ENCODE measurements at places on chromosomes 7 and 10. TPM values are rescaled to one million over a fixed set of nuclear protein-coding genes. Genes with fewer than 3 reads are reported as not detected.

Gene CYP2E1
- total RNA-seq = 18.1 TPM

Gene FGL2
- total RNA-seq = 9.1 TPM

DNA sequence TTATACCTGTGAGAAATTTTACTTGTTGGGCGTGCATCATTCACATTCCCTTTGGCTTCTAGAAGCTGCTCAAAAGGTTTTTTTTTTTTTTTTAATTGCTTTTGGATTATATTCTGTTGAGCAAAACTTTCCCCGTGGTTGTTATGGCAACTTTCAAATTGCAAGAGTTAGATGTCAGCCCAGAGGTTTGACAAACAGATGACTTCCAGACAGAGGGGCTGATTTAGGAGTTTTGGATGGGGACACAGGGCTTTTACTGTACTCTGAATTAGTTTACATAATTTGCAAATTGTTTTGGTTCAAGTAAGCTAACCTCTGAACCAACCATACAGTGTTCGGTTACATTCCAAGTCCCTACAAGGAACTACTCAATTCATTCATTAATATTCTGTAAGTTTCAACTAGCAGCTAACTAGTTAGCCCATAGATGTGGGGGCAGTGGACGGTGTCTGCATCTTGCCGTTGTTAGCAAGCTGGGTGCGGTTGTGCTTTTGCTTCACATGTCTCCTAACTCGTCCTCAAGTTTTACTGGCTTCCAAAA lies 66.4 kb upstream of the JAZF1 start:
- no peak overlapping the region for H3K27ac ChIP-seq
- no peaks in the 10 kb centered on the region for H3K36me3 ChIP-seq
- H3K4me1 ChIP-seq = no peaks in the 10 kb centered on the region
- DNase-seq = no peak
- no peaks in the 10 kb centered on the region for H3K27me3 ChIP-seq

Gene WDFY4
- total RNA-seq = 0.66 TPM

DNA sequence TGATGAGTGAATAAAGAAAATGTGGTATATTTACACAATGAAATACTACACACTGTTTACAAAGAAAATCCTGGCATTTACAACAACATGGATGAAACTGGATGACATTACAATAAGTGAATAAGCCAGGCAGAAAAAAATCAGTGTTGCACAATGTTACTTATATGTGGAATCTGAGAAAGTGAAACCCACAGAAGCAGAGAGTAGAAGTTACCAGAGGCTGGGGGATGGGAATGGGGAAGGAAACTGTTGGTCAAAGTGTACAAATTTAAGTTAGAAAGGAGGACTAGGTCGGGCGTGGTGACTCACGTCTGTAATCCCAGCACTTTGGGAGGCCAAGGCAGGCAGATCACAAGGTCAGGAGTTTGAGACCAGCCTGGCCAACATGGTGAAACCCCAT lies 538.5 kb upstream of the MKI67 start:
- H3K27me3 ChIP-seq = no peaks in the 10 kb centered on the region
- H3K4me1 ChIP-seq = no peaks in the 10 kb centered on the region
- no peaks in the 10 kb centered on the region for H3K36me3 ChIP-seq

Gene HEPACAM2
- not detected for total RNA-seq

DNA sequence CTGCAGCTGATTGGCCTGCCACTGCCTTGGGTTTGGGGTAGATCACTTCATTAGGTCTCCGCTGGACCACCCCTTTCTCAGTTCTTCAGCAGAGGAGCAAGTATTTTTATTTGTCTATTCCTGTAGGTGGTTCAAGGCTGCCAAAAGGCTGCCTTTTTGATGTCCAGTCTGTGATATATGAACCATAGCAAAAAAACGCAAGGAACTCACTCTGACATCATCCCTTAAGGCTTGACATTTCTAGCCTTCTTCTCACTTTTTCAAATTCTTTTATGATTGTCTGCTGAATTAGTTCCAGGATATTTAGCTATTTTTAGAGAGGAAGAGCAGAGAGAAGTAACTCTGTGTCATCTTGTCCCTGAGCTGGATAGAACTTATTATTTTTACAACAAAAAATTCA lies 269.2 kb downstream of the BAMBI start:
- H3K4me3 ChIP-seq = no peak overlapping the region
- no peaks in the 10 kb centered on the region for H3K36me3 ChIP-seq
- H3K27ac ChIP-seq = no peak overlapping the region
- no peak for DNase-seq

GRCh38 chr7:56083150-56083785 lies 9.5 kb downstream of the PHKG1 start:
- peak; percentile 75 for DNase-seq
- no peaks in the 10 kb centered on the region for H3K27me3 ChIP-seq
- no peaks in the 10 kb centered on the region for H3K36me3 ChIP-seq
- H3K27ac ChIP-seq = no peak overlapping the region
- H3K4me3 ChIP-seq = no peak overlapping the region
- peaks cover 23% of the 10 kb centered on the region for H3K4me1 ChIP-seq

DNA sequence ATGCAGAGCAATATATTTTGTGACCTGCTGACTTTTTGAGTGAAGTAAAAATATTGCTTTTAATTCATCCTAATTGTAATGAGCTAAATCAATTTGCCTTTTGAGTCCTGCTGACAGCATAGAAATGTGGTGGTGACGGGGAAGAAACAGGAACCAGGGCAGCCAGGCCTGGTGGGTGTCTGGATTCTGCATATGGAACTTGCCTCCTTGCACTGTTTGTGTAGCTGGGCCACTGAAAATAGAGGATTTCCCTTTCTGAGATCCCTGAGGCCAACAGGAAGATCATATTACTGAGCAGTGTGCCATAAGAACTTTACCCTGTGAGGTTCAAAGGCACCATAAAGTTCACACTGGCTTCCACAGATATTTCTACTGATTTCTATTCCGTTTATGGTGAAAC lies 488.4 kb upstream of the AKR1E2 start:
- no peak overlapping the region for H3K4me3 ChIP-seq
- no peak overlapping the region for H3K27ac ChIP-seq
- H3K4me1 ChIP-seq = no peaks in the 10 kb centered on the region
- no peak for DNase-seq

DNA sequence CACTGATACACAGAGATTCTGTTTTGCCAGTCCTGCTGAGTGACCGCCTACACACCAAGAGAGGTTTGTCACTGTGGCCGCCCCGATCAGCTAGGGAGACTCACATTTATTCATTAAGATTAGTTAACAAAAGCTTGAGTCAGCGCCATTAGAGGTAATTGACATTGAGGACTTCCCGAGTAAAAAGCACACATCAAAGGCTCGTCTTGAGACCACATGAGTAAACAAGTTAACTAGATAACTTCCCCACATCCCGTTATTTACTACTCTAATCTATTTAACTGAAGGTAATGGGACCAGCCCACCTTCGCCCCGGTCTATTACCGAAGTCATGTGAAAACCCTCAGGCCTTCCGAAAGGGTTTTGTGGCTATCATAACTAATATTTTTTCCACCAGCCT lies 23.0 kb downstream of the SRRM3 start:
- no peak overlapping the region for H3K27ac ChIP-seq
- no peak overlapping the region for H3K4me3 ChIP-seq
- H3K27me3 ChIP-seq = no peaks in the 10 kb centered on the region
- H3K4me1 ChIP-seq = peaks cover 5% of the 10 kb centered on the region

GRCh38 chr10:90171014-90171722 lies 469.8 kb downstream of the KIF20B start:
- no peak overlapping the region for H3K27ac ChIP-seq
- H3K27me3 ChIP-seq = no peaks in the 10 kb centered on the region
- no peak overlapping the region for H3K4me3 ChIP-seq
- H3K36me3 ChIP-seq = no peaks in the 10 kb centered on the region

GRCh38 chr7:127927348-127927696 lies 103.9 kb downstream of the LRRC4 start:
- peaks cover 28% of the 10 kb centered on the region for H3K4me1 ChIP-seq
- no peaks in the 10 kb centered on the region for H3K27me3 ChIP-seq
- H3K4me3 ChIP-seq = no peak overlapping the region
- peak overlapping the region; percentile 9 for H3K27ac ChIP-seq
- DNase-seq = peak; percentile 53
- H3K36me3 ChIP-seq = peaks cover 7% of the 10 kb centered on the region

Gene HACD1
- total RNA-seq = 4.9 TPM

DNA sequence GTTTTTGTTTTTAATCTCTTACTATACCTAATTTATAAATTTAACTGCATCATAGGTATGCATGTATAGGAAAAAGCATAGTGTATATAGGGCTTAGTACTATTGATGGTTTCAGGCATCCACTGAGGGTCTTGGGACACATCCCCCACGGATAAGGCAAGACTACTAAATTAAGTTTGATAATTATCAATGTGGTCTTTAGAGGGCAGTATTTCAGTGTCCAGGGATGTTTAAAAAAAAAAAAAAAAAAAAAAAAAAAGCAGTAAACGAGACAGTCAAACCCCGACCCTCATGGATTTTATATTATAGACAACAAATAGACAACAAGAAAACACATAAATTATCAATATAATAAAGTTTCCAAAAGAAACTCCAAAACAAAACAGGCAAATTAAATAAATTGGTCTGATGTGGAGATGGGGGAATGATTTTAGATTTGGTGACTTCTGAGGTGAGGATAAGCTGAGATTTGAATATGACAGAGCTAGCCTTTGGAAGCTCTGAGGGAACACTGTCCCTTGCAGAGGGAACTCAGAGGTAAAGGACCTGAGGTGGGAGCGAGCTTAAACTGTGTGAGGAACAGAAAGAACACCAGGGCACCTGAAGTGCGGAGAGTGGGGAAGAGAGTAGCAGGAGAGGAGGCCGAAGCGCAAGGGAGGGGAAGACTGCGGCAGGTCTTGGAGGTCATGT lies 14.8 kb downstream of the ACSM6 start:
- H3K4me3 ChIP-seq = no peak overlapping the region
- no peaks in the 10 kb centered on the region for H3K36me3 ChIP-seq
- no peak overlapping the region for H3K27ac ChIP-seq
- no peaks in the 10 kb centered on the region for H3K27me3 ChIP-seq
- DNase-seq = no peak
- no peaks in the 10 kb centered on the region for H3K4me1 ChIP-seq

DNA sequence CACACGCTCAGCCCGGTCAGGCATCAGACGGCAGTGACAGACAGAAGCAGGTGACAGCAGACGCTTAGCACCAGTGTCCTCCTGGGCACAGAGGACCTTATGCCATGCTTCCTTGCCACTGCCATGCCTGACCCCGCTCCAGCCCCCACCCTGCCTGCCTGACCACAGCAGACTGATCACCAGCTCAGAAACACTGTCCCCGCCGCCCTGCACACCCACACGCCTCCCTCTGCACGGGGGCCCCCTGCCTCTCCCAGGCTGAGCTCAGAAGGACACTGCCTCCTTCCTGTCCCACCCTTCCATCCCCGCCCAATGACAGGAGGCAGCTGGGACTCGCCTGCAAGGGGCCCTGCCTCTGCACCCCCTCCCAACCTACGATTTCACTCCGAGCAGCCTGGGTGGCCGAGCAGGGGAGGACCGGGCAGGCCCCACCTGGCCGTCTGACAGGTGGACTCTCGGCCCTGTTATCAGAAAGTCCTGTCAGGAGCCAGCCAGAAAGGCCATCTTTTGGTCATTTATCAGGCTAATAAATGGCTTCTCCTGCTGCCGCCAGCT lies 183.4 kb downstream of the ELFN1 start:
- peak; percentile 22 for DNase-seq

Gene SGCE
- 48.1 TPM for total RNA-seq

GRCh38 chr7:145151676-145152075 lies 315.8 kb upstream of the TPK1 start:
- no peaks in the 10 kb centered on the region for H3K27me3 ChIP-seq
- no peak overlapping the region for H3K4me3 ChIP-seq
- no peaks in the 10 kb centered on the region for H3K4me1 ChIP-seq
- H3K27ac ChIP-seq = no peak overlapping the region
- H3K36me3 ChIP-seq = no peaks in the 10 kb centered on the region
- DNase-seq = no peak

- H3K36me3 ChIP-seq = no peaks in the 10 kb centered on the region
- no peak overlapping the region for H3K27ac ChIP-seq
- H3K4me1 ChIP-seq = no peaks in the 10 kb centered on the region
- DNase-seq = no peak
- H3K27me3 ChIP-seq = no peaks in the 10 kb centered on the region
These were observed 113.3 kb downstream of the CYTH3 start for GRCh38 chr7:6159097-6159483.

DNA sequence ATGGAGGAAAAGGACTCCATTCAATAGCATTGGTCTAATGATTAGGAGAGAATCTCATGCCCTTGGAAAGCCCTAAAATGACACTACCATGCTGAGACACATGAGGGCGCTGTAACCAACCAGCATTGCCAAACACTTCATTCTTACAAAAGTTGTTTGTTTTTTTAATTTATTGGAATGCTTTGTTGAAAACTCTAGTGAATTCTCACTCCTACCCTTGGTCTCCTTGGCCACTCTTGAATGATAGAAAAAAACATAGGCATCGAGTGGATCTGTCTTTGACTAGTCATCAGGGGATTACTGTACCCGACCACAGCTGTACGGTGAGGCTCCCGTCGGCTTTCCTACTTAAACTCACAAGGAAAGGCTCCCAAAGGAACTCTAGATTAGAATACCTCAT lies 29.3 kb upstream of the ADD3 start:
- H3K4me1 ChIP-seq = peaks cover 47% of the 10 kb centered on the region
- H3K36me3 ChIP-seq = no peaks in the 10 kb centered on the region

- H3K27me3 ChIP-seq = peaks cover 48% of the 10 kb centered on the region
- H3K4me1 ChIP-seq = peaks cover 37% of the 10 kb centered on the region
- H3K4me3 ChIP-seq = no peak within 1 kb of the TSS
- H3K27ac ChIP-seq = no peak within 1 kb of the TSS
- no peak for DNase-seq
- no peaks in the 10 kb centered on the region for H3K36me3 ChIP-seq
These were observed at the start of gene SLC18A3 for GRCh38 chr10:49610114-49610457. SLC18A3 (plus strand) TSS chr10:49610310; CDS start chr10:49610741, 431 bp downstream.

DNA sequence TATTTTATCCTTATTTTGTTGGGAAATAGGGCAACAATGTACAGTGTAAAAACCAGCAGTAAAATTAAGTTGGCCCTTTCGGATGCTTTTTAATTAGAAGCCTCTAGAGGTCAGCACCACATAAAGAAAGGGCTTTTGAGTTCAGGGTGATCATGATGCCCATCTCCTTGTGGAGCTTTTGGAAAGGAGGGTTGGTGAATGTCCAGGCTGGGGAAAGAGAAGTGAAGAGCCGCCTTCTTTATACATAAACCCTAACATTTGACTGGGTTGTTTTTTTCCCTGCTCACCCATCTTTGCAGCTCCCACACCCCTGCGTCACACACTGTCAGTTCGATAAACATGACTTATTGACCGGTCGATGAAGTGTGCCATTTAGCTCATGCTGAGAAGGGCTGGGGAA lies 29.8 kb downstream of the MTURN start:
- peak; percentile 46 for DNase-seq
- H3K4me3 ChIP-seq = no peak overlapping the region
- peaks cover 25% of the 10 kb centered on the region for H3K4me1 ChIP-seq
- no peak overlapping the region for H3K27ac ChIP-seq
- H3K27me3 ChIP-seq = no peaks in the 10 kb centered on the region

Gene TSC22D4
- 34.9 TPM for total RNA-seq
